ENCODE measurements at places on chromosomes 11 and 22.
A peak's percentile ranks its signal among the peaks of the same experiment; 100 is the strongest.

GRCh38 chr22:42368379-42369249 lies 63.6 kb downstream of the NFAM1 start:
- no peak for DNase-seq

GRCh38 chr11:60158636-60159035 lies 24.2 kb downstream of the MS4A6A start:
- DNase-seq, result no peak

DNA sequence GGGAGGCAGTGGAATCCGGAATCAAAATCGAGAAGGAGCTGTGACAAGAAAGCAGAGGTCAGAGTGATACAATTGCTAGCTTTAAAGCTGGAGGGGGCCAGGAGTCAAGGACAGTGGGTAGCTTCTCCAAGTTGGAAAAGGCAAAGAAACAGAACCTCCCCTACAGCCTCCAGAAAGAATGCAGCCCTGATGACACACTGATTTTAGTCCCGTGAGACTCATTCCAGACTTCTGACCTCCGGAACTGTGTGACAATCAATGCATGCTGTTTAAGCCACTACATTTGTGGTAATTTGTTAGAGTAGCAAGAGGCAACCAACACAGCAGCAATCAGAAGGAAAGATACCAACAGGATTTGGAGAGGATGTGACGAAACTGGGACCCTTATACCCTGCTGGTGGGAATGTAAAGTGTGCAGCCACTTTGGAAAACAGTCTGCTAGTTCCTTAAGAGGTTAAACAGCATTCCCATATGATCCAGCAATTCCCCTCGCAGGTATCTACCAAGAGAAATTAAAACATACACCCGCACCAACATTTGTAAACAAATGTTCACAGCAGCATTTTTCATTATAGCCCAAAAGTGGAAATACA lies 66.7 kb downstream of the DSCAML1 start:
- no peak for DNase-seq

DNA sequence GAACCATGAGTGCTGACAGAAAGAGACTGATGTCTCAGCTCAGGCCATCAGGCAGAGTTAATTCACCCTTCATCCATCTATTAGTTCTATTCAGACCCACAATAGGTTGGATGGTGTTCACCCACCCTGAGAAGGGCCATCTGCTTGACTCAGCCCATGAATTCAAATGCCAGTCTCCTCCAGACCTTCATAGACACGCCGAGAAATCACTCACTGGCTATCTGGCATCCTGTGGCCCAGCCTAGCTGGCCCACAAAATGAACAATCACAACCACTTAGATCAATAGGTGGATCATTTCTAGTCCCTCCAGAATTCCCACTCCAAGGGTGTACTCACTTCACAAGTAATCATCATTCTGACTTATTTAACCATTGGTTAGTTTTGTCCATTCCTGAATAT lies 58.2 kb downstream of the MYEOV start:
- no peak for DNase-seq

DNA sequence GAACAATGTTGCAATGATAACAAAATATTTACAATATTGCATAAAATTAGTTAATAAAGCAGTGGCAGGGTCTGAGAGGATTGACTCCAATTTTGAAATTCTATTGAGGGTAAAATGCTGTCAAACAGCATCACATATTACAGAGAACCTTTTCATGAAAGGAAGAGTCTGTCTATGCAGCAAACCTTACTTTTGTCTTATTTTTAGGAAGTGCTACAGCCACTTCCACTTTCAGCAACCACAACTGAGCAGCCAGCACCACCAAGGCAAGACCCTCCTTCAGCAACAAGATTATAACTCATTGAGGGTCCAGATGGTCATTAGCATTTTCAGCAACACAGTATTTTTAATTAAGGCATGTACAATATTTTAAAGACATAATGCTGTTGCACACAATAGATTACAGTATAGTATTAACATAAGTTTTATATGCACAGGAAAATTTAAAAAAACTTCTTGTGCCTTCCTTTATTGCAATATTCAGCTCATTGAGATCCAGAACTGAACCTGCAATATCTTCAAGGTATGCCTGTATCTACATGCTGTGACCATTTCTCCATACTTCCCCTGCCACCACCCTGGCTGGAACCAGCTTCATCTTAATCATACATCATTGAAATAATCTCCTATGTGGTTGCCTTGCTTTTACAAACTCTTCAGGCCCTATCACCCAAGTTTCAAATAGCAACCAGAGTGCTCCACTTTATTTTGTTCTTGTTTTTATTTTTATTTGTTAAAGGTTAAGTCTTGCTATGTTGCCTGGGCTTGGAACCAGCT lies 711.2 kb downstream of the KCNA4 start:
- DNase-seq, result no peak

- DNase-seq, result peak; percentile 19
Observed at GRCh38 chr11:36333897-36334296, 37.8 kb downstream of the PRR5L start.

DNA sequence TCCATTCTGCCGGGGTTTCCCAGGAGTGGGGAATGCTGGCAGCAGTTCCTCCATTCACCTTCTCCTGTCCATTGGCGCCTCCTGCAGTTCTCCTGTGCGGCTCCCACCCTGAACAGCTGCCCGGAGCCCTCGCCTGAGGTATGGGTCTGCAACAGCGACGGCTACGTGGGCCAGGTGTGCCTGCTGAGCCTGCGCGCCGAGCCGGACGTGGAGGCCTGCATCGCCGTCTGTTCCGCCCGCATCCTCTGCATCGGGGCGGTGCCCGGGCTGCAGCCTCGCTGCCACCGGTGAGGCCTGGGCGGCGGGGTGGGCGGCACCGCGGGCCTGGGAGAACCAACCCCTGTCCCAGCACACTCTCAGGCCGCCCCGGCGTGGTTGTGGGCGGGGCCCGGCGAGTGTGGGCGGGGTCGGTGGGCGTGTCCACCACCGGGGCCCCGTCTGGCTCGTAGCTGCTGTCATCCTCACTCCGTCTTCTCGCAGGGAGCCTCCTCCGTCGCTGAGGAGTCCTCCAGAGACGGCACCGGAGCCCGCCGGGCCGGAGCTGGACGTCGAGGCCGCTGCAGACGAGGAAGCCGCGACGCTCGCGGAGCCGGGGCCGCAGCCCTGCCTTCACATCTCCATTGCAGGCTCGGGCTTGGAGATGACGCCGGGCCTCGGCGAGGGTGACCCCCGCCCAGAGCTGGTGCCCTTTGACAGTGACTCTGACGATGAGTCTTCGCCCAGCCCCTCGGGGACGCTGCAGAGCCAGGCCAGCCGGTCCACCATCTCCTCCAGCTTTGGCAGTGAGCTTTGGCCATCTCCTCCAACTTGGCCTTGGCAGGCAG lies 14.0 kb upstream of the RELT start:
- no peak for DNase-seq

DNA sequence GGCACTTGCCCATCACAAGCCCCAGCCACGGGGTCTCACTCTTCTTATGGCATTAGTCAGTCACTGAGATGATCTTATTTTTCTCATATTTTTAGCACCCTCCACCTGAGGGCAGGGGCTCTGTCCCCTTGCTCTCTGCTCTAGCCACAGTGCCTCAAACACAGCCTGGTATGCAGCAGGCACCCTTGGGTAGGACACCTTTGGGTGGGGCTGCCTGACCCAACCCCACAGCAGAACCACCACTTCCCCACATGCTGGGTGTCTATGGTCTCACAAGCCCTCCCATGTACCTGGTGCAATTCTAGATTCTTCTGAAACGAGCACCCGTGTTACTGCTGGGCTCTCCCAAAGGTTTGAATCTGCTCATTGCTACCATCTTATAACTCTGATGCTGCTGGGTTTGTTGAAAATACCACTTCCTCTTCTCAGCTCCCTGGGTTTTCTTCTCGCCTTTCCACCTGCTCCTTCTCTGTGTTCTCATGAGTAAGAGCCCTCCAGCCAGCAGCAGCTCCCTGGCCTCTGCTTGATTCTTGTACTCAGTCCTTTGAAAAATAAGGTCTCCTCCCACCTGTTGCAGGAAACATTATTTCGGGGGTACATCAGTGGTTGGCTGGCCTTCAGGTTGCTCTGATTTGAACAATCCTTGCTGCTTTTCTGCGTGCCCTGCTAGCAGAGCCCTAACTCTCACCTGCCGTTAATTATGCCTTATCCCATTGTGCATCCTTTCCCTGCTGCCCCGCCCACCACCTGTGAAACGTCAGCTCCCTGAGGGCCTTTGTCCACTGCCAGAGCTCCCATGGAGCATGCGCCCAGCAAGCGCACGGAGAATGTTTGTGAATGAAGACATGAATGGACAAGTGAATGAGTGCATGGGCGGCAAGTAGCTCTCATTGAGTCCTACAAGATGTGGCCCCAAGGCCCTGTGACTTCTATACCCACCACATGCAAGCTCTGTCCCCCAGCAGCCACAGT lies 1181.6 kb downstream of the TBC1D22A start:
- peak; percentile 7 for DNase-seq

DNA sequence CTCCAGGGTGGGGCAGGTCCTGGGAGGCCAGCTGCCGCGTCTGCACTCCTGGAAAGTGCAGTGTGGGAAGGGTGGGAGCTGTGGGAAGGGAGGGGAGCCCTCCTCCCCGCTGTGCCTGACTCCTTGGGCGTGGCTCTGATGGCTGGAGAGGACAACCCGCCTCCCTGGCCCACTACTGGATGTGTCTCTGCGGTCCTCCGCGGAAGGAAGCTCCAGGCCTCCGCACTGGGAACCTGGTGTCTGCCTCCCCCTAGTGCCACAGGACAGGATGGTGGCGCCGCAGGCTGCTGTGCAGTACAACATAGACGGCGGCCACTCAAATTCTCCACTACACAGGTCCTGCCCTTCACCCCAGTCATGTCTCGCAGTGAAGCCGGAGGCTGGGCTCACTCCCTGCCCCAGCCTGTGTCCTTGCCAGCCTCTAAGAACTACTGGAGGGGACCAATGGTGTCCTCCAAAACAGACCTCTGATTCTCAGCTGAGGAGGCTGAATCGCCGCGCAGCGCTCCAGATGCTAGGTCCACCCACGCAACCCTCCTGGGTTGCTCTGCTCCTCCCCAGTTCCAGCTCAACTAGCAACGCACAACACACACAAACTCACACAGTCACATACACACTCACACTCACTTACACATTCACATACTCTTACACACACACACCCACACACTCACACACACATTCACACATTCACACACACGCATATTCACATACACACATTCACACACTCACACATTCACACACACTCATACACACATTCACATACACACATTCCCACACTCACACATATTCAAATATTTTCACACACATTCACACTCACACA lies 12.4 kb upstream of the DSCAML1 start:
- no peak for DNase-seq

DNA sequence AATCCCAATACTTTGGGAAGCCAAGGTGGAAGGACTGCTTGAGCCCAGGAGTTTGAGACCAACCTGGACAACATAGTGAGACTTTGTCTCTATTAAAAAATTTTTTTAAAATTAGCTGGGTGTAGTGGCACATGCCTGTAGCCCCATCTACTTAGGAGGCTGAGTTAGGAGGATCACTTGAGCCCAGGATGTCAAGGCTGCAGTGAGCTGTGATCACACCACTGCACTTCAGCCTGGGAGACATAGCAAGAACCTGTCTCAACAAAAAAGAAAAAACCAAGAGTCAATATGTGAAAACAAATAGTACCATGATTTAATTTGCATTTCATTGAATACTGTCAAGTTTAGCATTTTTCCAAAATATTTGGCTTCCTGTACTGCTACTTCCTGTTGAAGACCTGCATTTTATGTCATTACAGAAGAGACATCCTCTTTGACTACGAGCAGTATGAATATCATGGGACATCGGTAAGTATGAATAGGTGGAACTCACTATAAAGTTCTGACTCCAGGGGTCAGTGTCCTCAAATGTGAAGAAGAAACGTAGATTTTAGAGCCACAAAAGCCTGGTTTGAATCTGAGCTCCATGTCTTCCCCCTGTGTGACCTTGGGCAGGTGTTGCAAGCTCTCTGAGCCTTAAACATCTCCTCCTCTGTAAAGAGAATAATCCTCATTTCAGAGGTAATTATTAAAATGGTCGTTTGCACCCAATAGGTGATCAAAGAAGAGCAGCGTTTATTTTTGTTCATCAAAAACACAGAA lies 16.0 kb downstream of the CDC45 start:
- DNase-seq, result no peak

DNA sequence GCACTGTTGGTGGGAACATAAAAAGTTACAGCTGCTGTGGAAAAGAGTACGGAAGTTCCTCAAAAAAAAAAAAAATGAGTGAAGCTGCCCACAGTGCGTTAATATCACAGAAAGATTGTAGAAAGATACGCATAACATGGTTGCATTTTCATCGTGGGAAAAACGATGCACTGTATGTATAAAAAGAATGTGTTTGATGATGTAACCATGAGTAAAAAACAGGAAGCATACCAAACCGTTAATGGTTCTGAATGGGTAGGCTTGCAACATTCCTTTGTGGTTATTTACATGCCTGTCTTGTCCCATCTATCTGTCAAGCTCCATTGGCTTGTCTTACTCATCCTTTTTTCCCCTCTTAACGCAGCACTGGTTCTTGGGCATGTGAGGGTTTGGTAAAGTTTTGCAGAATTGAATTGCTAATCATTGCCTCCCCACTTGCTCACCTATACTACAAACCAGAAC lies 33.8 kb upstream of the DKK3 start:
- DNase-seq, result no peak

DNA sequence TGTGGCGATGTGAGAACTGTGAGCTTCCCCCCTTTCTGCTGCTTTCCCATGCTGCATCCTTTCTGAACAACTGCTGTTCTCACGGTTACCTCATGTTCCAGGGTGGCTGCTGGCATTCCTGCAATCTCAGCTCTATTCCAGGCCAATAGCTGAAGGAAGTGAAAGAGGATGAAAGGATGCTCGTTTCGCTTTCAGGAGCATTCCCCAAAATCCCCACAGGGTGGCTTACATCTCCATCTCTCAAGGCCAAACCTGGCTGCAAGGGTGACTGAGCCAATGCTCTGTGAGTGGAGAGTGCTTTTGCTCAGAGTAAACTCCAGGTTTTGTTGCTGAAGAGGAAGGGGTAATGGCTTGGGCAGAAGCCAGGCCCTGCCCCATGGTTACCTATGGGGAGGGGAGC lies 848.2 kb downstream of the BRD1 start:
- no peak for DNase-seq

GRCh38 chr11:72389116-72389515 lies 45.2 kb downstream of the CLPB start:
- no peak for DNase-seq

GRCh38 chr22:35866651-35867050 lies 149.0 kb downstream of the APOL5 start:
- DNase-seq, result no peak
